ENCODE measurements at places on chromosomes 4 and X.

GRCh38 chr4:70838666-70839588 is 763 bp downstream of the GRSF1 start:
- no peak for DNase-seq

GRCh38 chr4:16760617-16761363 is 137.7 kb downstream of the LDB2 start:
- DNase-seq: no peak

- DNase-seq: no peak
Measured at GRCh38 chrX:11867610-11868345, 109.7 kb downstream of the MSL3 start.

DNA sequence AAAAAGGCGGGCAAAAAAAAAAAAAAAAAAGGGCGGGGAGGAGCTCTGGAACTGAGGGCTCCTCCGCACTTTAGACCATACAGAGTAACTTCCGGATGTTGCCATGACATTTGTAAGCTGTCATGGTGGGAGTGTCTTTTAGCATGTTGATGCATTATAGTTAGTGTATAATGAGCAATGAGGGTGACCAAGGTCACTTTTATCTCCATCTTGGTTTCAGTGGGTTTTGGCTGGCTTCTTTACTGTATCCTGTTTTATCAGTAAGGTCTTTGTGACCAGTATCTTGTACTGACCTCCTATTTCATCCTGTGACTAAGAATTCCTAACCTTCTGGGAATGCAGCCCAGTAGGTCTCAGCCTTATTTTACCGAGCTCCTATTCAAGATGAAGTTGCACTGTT is 193.4 kb downstream of the UGT8 start:
- no peak for DNase-seq

GRCh38 chr4:153887217-153887616 is 98.3 kb upstream of the SFRP2 start:
- DNase-seq: no peak

- DNase-seq: no peak
Measured at GRCh38 chrX:18917831-18918230, 66.1 kb downstream of the PHKA2 start.

DNA sequence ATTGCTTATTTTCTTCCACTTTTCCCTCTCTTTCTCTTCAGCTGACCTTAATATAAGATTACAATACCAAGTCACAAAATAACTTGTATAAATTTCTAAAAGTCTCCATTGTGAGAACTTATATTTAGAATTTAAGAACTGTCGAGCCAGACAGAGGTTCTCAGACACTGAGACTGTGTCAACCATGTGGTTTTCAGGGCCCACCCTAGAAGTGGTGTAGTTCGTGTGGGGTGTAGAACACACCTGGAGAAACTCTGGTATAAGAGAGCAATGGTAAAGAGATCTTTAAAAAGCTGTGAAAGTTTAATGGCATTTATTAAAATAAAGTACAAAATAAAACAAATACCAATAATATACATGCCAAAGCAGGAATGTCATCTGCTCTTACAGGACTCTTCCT is 19.7 kb downstream of the CPEB2 start:
- no peak for DNase-seq

DNA sequence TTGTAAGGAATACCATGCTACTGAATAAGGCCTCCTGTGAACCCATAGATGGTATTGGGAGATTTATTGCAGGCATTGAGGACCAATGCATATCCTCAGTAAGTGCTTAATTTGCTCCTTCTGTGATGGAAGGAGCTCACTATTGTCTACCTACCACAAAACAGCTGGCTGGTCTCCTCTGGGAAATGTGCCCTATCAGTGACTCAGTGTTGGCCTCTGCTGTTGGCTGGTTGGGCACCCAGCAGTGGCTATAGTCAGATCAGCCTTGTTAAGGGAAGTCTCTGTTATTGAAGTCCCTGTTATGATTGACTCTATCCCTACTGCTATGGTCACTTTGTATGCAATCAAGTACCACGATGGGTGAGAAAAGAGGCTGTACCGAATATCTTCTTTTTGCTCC is 27.5 kb upstream of the OTUD4 start:
- no peak for DNase-seq

- no peak for DNase-seq
Measured at GRCh38 chr4:10441512-10441911, 15.7 kb downstream of the ZNF518B start.

GRCh38 chrX:139720979-139721378 is 13.0 kb upstream of the MCF2 start:
- no peak for DNase-seq

DNA sequence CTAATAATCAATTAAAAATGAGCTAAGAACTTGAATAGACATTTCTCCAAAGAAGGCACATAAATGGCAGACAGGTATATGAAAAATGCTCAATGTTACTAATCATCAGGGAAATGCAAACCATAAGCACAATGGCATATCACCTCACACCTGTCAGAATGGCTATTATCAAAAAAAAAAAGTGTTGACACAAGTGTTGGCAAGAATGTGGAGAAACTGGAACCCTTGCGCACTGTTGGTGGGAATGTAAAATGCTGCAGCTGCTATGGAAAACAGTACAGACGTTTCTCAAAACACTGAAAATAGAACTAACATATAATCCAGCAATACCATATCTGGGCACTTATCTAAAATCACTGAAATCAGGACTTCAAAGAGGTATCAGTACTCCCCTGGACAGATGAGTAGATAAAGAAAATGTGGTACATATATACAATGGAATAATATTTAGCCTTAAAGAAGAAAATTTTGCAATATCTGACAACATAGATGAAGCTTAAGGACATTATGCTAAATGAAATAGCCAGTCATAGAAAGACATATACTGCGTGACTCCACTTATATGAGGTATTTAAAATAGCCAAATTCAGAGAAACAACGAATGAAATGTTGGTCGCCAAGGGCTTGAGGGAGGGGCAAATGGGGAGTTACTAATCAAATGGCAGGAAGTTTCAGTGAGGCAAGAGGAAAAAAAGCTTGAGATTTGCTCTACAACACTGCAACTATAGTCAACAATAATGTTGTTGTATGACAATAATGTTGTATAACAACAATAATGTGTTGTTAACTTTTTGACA is 175.5 kb downstream of the WDFY3 start:
- no peak for DNase-seq

DNA sequence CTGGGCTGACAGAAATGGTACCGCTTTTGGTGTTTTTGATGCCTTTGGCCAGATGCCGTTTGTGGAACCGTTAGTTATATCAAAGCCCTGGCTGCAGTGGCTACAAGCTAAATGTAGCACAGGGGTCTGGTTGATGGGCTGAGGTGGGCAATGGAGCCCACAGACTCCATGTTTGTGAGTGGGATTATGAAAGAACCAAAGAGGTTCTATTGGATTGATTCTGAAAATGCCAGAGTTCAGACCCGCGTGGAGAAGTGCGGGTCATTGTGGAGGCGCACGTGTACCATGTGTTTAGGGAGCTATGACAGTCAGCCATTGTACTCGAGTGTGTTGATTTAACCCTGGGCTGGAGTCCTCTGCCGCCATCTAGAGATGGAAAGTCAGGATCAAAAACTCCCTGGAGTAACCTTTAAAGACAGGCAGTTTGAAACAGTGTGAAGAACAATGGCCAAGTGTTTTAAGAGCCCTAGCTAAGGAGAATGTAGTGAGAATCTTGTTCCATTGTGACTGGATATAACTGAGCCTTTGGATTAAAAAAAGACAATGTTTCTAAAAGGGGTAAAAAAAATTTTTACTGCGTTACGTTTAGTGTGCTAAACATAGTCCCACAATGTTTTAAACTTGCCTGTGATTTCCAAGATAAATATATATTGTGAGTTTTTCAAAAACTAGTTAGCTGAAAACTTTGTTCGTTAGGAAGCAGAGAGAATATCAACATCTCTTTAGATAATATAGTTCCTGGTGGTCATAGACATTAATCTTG is 12.7 kb downstream of the ART3 start:
- peak; percentile 38 for DNase-seq

DNA sequence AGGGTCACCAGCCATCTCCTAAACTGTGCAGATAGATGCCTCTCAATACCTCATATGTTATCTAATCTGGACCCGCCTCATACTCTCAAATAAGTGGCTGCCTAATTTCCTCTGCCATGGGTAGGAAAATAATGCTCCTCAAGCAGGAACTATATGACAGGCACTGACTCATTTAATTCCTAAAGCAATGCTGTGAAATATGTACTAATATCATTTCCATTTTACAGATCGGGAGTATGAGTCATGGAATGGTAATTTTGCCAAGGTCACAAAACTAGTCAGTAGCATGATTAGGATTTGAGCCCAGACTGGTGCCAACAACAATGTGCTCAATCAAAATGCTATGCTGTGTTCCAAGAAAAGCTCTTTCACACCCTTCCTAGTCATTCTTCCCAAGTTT is 3.0 kb upstream of the NXT2 start:
- peak; percentile 56 for DNase-seq

- DNase-seq: no peak
Measured at GRCh38 chrX:127276326-127276725, 456.8 kb downstream of the PRR32 start.

- DNase-seq: no peak
Measured at GRCh38 chr4:139833151-139833910, 167.7 kb downstream of the MGST2 start.

- DNase-seq: no peak
Measured at GRCh38 chr4:76235915-76236314, 15.6 kb upstream of the FAM47E start.

- no peak for DNase-seq
Measured at GRCh38 chr4:74317616-74318246, 9.5 kb downstream of the EPGN start.

GRCh38 chr4:13193662-13194061 is 290.5 kb downstream of the RAB28 start:
- no peak for DNase-seq

DNA sequence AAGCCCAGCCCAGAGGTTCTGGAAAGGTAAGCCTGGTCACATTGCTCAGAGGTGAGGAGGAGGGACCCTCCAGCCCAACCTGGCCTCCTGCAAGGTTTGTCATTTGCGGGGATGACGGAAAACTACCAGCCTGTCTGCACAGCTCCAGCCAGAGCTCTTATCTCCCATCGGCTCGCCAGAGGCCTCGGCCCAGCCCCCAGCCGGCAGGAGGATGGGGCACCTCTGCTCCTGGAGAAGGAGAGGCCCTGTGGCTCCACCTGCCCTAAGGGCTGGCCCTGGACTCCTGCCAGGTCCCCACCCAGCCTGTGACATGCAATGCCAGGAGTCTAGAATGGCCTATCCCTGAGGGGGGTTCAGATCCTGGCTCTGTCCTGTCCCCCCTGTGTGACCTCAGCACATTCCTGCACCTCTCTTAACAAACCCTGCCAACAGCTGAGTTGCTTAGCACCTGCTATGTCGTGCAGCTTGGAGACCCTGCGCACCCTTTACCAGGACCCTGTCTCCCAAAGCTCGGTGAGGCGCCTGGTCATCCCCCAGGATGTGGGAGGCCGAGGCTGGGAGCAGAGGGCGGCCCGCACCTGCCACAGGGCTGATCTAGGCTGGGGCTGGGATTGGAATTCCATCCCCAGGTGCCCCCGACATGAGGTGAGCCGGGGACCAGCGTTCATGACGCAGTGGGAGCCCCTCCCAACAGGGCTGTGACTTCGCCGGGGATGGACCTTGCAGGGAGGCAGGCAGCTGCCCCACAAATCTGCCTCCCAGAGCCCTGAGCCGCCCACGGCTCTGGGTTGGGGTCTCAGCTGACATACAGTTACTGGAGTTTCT is 14.4 kb downstream of the ADRA2C start:
- DNase-seq: no peak

- DNase-seq: no peak
Measured at GRCh38 chr4:110953898-110954297, 331.0 kb upstream of the PITX2 start.

DNA sequence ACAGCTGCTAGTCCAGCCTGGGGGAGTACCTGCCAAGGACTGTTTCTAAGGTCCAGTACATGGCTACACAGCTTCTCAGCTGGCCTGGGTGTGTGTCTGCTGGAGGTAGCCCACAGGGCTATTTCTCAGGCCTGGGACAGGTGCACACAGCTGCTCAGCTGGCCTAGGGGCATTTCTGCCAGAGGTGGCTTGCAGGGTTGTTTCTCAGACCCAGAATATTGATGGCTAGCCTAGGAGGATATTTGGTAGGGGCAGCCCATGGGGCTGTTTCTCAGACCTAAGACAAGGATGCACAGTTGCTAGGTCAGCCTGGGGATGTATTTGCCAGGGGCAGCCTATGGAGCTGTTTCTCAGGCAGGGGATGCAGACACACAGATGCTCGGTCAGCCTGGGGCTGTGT is 29.4 kb downstream of the RAB28 start:
- DNase-seq: no peak

Measured in retinal pigment epithelial cell (primary cell).